Motor neuron (in vitro differentiated cells): ENCODE measurements at places on chromosomes 6 and 20. TPM values are rescaled to one million over a fixed set of nuclear protein-coding genes. Genes with fewer than 3 reads are reported as not detected.

Gene ZBTB22
- 8.9 and 9.5 TPM in 2 replicates for total RNA-seq

Gene WFDC12
- not detected in 2 replicates for total RNA-seq

Gene HLA-DOB
- 0.47 TPM in 1 of 2 replicates, not detected in the other for total RNA-seq

Gene TMEM14A
- total RNA-seq: 64.5 and 65.8 TPM in 2 replicates

Gene ZSCAN23
- total RNA-seq: 4.9 and 10.1 TPM in 2 replicates

Gene NAA20
- total RNA-seq: 30.9 and 33.5 TPM in 2 replicates

Gene RHAG
- total RNA-seq: not detected in 2 replicates

Gene GLP1R
- 0.21 TPM in 1 of 2 replicates, not detected in the other for total RNA-seq

Gene VGLL2
- total RNA-seq: not detected in 2 replicates
